ENCODE measurements at places on chromosomes 1 and 21.

DNA sequence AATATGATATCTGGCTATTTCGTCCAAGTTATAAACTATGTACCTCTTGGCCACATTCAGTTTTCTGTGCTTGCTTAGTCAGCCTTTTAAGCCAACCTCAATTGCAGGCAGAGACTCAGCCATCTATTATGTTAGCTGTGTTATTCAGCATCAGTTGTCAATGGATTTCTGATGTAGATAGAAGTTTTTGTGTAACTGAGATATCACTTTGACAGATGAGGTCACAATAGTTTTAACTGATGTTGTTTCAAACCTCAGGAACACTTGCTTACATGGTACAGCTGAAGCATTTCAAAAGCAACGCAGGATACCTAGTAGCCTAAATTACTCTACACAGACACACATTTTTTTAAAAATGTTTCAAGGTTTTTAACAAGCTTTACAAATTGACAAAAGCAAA is 1478.0 kb downstream of the NCAM2 start:
- DNase-seq: no peak

GRCh38 chr1:104765085-104765484 is 1015.4 kb downstream of the AMY1C start:
- no peak for DNase-seq

DNA sequence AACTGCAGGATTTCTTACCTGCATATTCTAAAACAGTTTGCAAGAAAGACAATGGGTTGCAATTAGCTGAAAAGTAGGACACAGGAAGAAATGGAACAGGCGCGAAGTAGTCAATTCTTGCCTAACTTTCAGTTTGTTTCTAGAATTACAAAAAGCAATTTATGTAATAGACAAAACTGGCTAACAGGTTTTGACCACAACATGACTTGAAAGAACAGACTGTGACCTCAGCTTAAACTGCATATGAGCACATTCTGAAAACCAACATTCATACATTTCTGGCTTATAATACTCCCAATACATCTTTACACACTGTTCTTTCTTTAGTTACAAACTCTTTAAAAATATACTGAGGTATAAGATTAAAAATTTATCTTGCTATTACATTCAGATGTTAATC is 405.9 kb upstream of the B3GALT2 start:
- no peak for DNase-seq

DNA sequence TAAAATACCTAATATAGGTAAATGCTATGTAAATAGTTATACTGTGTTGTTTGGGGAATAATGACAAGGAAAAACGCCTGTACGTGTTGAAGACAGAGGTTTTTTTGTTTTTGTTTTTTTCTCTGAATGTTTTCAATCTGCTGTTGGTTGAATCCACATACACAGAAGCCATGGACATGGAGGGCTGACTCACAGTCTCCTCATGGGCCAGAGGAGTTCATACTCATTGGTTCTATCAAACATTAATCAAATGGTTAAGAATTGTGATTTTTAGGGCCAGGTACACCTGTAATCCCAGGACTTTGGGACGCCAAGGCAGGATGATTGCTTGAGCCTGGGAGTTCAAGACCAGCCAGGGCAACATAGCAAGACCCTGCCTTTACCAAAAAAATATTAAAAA is 20.5 kb downstream of the MIER1 start:
- DNase-seq: no peak

GRCh38 chr1:151147132-151147503 is 687 bp upstream of the SEMA6C start:
- no peak for DNase-seq

- DNase-seq: no peak
These were observed 70.1 kb downstream of the CASZ1 start for GRCh38 chr1:10726355-10726754.

DNA sequence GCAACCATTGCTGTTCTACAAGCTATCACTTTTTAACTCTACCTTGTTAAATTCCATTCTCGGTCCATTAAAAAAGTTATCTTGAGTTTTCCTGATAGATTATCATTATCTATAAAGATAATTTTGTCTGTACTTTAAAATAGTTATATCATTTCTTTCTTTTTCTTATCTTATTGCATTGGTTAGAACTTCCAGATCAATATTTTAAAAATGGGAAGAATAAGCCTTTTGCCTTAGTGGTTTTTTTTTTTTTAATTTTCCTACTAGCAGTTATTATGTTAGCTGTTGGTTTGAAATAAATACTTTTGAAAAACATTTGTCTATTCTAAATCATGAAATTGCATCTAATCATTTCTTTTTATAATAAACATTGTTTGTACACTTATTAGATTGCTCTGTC is 71.0 kb upstream of the ATF3 start:
- DNase-seq: no peak

GRCh38 chr1:42000766-42001165 is 82.0 kb upstream of the HIVEP3 start:
- no peak for DNase-seq

DNA sequence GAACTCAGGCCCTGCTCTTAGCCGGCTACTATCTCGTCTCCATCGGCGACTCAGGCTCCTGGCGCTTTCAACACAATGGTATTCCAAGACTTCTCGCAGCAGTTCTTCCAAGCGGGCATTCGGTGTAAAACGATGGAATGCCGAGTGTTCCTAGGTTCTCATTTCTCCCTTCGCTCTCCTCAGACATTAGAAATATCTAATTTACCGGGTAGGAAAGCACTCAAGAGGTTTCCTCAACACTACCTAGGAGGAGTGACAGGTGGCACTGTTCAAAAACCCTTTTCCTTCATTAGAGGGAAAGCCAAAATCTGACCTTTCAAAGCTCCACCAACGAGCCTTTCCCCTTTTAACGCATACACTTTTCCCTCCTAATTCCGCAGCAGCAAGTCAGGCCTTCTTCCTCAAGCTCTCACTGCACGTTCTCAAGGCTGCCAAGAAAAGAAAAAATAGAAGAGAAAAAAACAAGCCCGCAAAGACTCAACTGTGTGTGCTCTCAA is 601 bp downstream of the UBE2G2 start:
- DNase-seq: peak; percentile 43

DNA sequence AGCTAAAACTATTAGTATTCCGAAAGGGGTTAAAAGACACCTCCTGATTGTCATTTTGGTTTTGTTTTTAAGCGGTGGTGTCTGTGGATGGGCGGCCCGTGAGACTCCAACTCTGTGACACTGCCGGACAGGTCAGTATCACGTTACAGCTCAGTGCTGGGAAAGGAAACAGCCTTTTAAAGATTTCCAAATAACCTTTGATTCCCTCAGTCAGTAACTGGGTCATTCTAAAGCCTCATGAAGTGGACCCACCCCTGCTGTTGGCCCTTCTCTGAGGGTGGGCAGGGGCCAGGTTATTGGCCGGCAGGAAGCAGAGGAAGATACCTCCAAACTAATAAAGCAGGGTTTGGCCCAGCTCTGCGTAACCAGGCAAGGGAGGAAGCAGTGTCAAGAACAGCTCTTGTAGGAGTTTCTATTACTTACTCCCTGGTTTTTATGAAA is 2.3 kb downstream of the RHOU start:
- DNase-seq: no peak

DNA sequence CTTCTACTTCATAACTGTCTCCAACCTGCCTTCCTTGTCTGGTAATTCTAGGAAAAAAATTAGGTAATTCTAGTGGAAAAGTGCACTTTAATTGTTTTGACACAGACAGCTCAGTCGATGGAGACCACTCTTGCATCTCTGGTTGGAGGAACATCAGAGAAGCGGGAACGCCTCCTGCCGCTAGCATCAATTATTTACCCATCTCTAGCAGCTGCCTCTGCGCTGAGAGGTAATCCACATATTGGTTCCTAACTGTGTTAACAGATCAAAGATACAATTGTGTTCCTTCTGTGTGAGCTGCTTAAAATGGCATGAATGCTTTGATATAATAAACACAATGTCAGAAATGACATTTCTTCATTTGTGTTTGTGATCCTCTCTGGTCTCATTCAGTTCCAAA is 33.3 kb downstream of the C2CD2 start:
- no peak for DNase-seq

GRCh38 chr1:12587981-12588640 is 29.9 kb downstream of the DHRS3 start:
- no peak for DNase-seq

DNA sequence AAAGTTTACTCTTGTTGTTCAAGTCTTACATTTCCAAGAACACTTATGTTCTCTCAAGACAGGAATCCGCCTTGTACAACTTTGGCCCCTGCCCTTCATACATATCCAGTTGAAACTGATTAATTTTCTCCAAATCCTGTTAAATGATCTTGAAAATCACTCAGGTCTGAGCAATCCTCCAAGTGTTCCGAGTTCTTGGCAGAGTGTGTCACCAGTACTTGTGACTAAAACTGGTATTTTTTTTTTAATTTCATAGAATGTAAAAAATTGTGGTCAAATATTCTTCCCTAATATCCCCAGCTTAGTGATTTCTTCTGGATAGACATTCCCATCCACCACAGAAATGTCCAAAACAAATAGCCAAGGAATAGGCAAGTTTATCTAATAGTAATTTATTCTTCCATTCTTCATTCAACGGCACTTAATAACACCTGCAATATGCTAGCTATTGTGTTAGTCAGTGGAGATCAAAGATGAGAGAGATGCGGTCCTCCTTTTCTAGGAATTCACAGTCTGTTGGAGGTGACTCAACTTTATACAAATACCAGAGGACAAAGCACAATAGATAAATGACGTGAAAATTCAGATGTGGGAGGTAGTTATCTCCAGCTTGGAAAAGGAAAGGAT is 71.4 kb downstream of the DIRAS3 start:
- peak; percentile 39 for DNase-seq

GRCh38 chr1:14263671-14264070 is 334.8 kb upstream of the KAZN start:
- DNase-seq: no peak

- peak; percentile 44 for DNase-seq
These were observed 58.8 kb downstream of the GALNT2 start for GRCh38 chr1:230125640-230126528.

GRCh38 chr1:30038134-30039025 is 685.0 kb downstream of the MATN1 start:
- DNase-seq: no peak

GRCh38 chr1:205772607-205773032 is 2.7 kb downstream of the RAB29 start:
- no peak for DNase-seq

- peak; percentile 39 for DNase-seq
These were observed 493 bp upstream of the MAP3K21 start for GRCh38 chr1:233326811-233327650.

DNA sequence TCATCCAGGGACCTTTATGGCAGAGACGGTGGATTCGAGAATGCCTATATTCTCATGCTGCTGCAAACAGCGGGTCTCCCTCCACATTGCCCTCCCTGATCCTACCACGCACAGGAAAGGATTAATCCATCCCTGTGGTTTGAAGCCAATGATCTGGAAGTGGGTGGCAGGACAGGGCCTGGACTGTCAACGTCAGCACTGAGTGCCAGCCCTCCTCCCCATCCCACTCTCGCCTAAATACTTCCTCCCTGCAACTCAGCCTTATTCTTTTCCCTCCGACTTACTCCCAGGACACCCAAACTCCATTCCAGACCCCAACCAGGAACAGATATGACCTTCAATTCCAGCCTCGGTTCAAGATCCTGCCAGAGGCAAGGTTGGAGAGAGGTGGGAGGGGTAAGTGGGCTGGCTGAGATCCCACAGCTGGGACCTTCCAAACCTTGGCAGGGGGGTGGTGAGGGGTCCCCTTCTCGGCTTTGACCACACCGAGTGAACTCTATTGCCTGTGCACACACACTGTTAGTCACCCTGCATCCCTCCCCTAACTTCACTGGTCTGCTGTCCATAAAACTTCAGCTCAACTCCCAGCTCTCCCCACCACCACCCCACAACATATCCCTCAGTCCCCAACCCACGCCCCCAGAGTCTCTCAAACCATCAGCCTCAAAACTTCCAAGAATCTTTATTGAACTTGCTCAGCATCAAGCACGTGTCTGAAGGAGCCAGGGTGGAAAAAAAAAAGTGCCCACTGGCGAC is 2.4 kb upstream of the S100A5 start:
- DNase-seq: no peak

DNA sequence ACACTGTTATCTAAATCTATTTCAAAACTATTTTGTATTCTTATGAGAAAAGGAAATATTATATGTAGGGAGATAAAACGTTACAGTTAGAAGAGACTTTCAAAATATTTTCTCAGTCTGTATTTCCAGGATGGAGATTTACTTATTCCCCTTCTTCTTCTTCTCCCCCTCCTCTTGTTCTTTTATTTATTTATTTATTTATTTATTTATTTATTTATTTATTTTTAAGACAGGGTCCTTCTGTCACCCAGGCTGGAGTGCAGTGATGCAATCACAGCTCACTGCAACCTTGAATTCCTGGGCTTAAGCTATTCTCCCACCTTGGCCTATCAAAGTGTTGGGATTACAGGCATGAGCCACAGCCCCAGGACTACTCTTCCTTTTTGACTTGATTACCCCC is 2.8 kb upstream of the RPF1 start:
- DNase-seq: no peak

GRCh38 chr1:3467096-3468036 is 12.9 kb downstream of the ARHGEF16 start:
- DNase-seq: no peak

DNA sequence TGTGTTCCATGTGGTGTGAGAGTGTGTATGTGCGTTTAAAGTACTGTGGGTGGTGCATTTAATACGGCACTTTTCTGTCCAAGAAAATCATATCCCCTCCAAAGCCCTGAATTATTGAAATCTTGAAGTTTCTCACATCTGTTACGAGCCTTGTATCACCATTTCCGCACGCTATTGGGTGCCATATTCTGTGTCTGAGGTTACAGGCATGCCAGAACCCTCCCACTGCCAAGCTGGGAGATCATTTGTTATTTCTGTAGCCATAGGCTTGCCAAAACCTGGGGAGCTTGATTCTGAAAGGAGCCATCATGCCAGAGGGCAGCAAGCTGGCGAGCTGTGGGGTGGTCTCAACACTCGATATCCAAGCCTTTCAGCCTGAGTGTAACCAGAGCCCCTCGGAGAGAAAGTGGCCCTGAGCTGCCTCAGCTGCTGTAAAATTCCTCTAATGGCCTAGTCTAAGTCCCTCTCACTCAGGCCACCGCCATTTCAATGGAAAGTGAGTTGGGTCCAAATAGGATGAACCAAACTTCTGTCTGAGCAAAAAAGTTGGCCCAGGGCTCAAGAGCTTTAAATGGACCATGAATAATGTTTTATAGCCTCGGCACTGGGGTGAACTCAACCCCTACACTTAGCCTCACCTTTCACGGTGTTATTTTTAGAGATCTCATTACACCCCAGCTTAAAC is 298.4 kb upstream of the DUSP10 start:
- DNase-seq: no peak

- no peak for DNase-seq
These were observed 44.4 kb upstream of the COX20 start for GRCh38 chr1:244791061-244791460.

GRCh38 chr1:87555366-87555765 is 226.7 kb downstream of the LMO4 start:
- DNase-seq: no peak

DNA sequence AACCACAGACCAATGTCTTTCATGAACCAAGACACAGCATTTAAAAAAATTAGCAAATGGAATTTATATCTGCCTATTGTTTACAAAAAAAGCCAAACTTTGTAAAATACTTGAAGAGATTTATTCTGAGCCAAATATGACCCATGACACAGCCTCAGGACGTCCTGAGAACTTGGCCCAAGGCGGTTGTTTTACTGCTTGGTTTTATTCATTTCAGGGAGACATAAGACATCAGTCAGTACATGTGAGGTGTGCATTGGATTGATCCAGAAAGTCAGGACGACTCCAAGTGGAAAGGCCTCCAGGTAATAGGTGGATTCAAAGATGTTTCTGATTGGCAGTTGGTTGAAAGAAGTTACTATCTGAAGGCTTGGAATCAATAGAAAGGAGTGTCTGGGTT is 1.4 kb upstream of the POFUT2 start:
- DNase-seq: no peak

- DNase-seq: peak; percentile 76
These were observed 447 bp downstream of the RUNX3 start for GRCh38 chr1:24929398-24930259.
